ENCODE measurements at places on chromosomes 11 and 22.

- no peak for DNase-seq
Observed at GRCh38 chr11:107697291-107697690, 14.6 kb downstream of the SLN start.

GRCh38 chr11:13237761-13238160, 39.8 kb upstream of the BMAL1 start:
- no peak for DNase-seq

- DNase-seq = peak; percentile 52
Observed at GRCh38 chr22:42444077-42444904, 12.1 kb upstream of the NFAM1 start.

DNA sequence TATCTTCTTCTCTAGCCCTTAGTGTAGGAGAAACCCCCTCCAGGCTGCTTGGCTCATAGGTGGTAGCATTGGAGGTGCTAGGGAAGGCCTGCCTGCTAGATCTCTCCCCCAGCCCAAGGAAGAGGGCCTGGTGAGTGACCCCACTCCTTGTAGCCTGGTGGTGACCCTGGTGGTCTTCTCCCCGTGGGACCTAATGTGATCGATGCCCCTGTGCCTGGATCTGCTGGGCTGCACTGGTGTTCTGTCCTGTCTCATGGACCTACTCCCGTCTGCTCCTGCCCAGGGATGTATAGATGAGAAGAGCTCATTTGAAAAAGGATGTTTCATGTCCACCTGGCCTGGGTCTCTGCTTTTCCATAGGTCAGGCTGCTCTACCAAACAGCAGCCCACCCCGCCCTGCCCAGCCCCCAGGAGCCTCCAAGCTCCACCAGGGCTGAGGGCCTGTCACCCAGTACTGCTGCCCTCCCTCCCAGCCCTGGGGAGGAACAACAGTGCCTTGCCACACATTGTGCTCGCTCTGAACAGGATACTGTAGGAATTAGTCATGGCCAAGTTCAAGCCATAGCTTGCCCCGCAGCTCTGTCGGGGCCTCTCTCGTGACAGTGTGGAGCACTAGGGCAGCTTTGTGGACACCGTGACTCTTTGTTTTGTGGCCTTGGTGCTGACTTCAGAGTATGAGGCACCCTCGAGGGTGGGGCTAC, 19.7 kb downstream of the SLC37A2 start:
- no peak for DNase-seq

- DNase-seq = no peak
Observed at GRCh38 chr22:42947211-42947990, 67.5 kb downstream of the PACSIN2 start.

DNA sequence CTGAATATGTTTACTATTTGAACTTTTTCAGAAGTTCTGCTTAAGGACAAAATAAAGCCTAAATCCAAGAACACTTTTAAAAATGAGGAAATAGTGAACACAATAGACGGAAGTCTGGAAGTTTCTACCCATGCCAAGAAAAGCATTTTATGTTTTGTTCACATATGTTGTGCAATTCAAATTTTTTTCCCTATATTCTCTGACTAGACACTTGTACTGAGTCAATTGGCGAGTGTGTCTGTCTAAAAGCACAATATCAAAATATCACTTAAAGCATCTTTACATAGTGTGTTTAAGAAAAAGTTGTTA, 29.2 kb downstream of the INCENP start:
- DNase-seq = no peak

DNA sequence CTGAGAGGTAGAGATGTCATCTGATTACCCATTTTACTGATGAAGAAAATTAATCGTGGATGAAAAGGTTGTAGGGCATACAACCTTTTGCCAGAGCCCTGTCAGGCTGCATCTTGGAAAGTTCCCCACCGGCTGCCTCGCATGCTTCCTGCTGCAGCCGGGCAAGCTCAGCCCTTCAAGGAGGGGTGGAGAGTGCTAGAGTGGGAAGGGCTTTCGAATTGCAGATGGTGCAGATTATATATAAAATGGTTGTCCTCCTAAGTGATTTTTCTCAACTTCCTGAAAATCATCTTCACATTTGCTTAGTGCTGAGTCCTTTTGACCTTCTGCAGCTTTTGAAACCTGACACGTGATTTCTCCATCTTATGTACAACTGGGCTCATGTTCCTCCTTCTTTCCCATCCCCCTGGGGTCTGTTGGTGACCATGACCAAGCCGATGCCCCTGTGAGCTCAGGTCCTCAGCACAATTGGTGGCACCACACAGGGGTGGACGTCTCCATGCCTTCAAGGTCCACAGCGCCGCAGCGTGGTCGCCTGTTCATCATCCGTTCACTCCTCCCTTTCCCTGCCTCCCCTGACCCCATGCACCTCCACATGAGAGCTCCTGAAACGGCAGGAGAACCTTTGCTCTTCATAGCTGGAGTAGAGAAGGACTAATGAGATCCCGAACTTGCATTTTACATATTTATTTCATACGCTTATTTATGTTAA, 47.6 kb upstream of the MYO18B start:
- DNase-seq = no peak

DNA sequence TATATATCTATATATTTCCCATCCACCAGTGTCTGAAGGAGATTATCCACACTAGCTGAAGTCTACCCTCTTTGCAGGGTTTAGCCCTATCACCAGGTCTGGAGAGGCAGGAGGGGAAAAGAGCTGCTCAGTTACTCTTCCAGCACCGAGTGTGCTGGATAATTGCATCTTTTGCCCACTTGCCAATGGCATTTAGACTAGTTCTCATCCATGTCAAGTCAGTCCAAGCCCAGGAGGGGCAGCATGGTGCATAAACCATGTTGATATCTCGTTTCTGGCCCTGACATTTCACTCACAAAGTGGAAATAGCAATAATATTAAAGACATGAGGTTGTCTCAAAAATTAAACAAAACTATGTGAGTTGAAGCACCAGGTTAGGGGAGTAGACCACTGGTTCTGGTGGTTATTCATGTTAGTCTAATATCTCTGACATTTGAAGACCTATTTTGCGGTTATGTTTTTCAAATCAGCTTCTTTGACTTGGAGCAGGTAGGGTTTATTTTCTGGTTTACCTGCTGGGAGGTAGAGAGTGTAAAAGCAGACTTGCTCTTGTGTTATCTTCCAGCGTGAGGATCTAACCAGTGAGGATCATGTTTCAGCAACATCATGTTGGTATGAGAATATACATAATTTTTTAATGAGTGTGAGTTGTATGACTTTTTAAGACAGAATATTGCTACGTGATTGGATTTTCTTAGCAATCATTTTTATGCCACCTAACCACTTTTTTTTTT, 273.2 kb upstream of the KIRREL3 start:
- no peak for DNase-seq

DNA sequence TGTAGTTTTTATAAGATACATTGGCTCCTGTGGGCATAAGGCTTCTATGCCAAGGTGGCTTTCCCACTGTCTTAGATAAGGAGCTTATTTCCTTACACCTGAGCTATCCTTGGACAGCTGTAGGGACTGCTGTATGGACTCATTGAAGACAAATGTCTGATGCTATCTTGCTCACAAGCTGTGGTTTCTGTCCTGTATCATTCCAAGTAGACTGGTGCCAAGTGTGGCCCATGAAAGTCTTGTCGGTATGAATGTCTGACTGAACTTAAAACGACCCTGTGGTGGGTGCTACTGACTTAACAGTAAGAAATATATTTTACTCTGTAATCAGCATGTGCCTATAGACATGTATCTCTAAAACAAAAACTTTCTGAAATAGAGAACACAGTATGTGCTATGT, 45.0 kb downstream of the LARGE2 start:
- DNase-seq = no peak

DNA sequence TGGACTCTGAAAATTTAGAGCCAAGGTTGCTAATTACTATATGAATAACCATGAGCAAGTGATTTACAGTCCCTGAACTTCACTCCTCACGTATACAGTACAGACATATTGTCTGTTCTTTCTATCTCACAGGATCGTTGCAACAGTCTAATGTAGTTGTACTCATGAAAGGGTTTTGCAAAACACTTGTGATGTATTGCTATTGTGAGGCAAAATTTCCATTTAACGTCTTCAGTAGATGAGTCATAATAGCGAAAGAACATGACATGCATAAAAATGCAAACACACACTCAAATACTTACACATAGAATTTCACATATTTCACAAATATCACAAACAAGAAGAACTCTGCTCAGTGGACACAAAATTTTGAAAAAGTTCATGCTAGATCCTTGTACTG, 134.6 kb upstream of the TRPC6 start:
- DNase-seq = no peak

- peak; percentile 6 for DNase-seq
Observed at GRCh38 chr11:123020968-123021367, 39.3 kb upstream of the BSX start.

- DNase-seq = no peak
Observed at GRCh38 chr11:8910649-8911026, 351 bp upstream of the AKIP1 start.

DNA sequence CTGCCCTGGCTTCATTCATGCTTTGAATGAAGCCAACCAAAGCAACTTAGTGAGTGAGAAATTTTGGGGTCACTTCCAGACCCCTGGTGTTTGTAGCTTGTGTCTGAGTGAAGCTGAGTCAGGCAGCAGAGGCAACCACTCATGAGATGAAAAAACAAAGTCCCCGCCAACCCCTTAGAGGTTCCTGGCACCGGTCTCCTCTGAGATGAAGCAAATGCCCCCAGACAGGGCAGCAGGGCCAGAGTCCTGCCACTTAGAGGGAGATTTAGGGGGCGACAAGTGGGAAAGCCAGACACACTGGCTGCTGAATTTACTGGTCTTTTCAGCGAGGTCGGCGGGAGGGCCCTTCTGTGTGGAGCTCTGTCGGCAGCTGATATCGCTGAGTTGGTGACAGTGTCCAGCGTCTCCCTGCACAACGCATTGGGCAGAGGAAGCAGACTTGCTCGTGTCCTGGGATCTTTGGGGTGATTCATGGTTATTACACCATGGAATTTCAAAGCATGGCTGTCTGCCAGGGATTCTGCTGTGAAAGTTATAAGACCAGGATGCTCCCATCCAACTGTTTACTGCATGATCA, 482.6 kb downstream of the MIAT start:
- no peak for DNase-seq

- DNase-seq = no peak
Observed at GRCh38 chr11:1152316-1153104, 5.2 kb upstream of the MUC5AC start.

- no peak for DNase-seq
Observed at GRCh38 chr11:3109434-3109833, 52.2 kb upstream of the CARS1 start.

- no peak for DNase-seq
Observed at GRCh38 chr22:31477329-31477728, 12.3 kb downstream of the EIF4ENIF1 start.

DNA sequence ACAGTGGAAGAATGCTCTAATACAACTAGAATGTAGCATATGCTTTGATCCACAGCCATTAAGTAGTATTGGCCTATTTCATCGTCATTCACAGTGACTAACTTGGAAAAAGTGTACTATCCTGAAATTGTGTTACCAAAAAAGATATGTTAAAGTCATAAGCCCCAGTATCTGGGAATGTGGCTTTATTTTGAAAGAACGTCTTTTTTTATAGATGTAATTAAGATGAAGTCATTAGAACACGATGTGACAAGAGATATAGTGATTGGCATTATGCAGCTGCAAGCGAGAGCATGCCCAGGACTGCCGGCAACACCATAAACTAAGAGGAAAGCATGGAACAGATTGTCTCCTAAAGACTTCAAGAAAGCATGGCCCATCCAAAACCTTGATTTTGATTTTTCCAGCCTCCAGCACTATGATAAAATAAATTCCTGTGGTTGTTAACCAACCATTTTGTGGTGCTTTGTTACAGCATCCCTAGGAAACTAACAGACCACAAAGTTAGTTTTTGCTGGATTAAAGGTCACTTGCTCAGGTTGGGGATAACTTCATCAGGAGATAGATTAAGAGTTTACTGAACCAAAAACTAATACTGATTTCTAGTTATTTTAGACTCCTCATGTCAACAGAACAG, 870.6 kb upstream of the LRRC4C start:
- no peak for DNase-seq

- no peak for DNase-seq
Observed at GRCh38 chr22:46353483-46354105, 18.1 kb downstream of the TRMU start.

GRCh38 chr22:29300467-29300806, 6.0 kb upstream of the GAS2L1 start:
- DNase-seq = no peak

DNA sequence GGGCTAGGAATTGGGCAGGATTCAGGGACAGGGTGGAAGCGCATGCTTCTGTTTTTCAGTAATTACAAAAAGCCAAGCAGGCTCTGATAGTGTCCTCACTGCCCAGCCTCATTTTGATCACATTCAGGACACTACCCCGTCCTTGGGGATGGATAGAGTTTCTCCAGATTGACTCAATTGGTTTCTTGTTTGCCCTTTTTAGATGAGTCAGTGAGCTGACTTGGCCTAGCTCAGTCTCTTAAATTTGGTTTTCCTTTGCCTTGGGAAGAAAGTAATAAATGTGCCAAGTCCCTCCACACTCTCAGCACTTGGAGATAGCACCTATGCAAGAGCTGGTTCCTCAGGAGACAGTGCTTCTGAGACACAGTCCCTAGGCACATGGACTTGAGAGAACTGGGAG, 25.5 kb downstream of the DKK3 start:
- DNase-seq = no peak

DNA sequence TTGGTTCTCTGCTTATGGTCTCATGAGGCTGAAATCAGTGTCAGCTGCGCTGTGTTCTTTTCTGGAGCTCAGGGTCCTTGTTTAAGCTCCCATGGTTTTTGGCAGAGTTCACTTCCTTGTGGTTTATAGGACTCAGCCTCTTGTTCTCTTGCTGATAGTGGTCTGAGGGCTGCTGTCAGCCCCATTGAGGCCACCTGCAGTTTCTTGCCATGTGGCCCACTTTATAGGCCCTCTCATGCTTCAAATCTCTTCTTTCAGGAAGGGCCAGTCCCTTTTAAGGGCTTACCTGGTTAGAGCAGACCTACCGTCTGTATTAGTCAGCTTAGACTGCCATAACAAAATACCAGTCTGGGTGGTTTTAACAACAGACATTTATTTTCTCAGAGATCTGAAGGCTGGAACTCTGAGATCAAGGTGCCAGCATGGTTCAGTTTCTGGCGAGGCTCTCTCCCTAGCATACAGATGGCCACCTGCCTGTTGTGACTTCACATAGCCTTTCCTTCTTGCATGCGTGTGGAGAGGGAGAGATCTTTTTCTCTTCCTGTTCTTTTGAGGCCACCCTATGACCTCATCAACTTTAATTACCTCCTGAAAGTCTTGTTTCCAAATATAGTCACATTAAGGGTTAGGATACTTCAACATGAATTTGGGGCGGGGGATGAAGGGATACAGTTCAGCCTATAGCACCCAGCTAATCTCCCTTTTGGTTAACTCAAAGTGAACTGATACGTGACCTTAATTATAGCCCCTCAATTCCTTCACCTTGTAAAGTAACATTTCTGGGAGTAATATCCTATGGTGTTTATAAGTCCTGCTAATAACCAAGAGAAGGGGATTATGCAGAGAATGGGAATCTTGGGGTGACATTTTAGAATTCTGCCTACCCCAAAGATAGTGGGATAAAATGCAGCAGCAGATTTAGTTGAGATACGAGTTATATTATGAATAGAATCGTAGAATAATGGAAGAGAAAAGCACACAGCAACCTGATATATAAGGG, 131.8 kb downstream of the UVRAG start:
- no peak for DNase-seq
